ENCODE measurements at places on chromosomes 11 and 22.

GRCh38 chr22:33073989-33074418, 15.8 kb upstream of the SYN3 start:
- no peak for DNase-seq

GRCh38 chr11:64226507-64227051, 505 bp downstream of the NUDT22 start:
- no peak for DNase-seq

DNA sequence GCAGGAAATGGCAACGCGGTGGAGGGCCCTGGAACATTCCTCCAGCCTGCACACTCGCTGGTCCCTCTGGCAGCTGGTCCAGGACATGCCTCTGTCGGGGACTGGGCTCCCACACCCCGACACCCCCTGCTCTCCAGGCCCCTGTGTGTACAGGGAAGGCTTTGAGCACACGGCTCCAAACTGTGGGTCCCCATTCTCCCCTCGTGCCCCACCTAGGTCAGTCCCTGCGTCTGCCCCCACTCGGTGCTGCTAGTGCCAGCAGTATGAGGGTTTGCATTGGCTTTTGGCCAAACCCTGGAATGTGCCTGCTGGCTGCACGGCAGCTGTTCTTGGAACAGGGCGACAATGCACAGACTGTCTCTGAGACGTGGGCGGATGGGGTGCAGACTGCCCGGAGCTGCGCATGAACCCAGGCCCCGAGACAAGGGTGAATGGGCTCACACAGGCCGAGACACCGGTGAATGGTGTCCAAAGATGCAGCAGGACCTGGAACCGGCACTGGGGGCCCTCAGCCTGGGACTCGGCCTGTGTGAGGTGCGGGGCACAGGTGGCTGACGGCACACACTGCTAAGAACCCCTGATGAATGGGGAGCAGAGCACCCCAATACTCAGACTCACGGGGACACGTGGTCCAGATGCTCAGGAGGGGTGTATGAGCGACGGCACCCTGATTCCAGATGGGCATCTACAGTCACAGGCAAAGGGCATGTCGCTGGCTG, 7.5 kb upstream of the SYT8 start:
- peak; percentile 37 for DNase-seq

DNA sequence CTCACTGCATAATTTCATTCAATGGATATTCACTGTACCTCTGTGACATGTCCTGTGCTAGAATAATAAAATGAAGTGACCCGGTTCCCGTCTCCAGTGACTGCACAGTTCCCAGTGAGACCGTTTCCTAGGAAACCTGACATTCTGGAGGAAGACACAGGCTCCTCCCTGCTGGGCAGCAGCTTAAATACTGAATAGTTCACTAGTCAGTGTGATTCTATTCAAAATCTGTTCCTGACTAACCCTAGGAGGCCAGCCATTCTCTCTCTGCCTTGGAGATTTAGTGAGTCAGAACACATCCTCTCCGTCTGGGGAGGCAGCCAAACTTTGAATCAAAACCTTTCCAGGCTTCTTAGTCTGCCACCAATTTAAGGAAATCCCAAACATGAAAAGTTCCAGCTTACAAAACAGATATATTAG, 11.3 kb downstream of the TRIM66 start:
- DNase-seq = peak; percentile 19

- DNase-seq = no peak
Observed at GRCh38 chr11:76835928-76836612, 24.6 kb upstream of the ACER3 start.

- DNase-seq = no peak
Observed at GRCh38 chr11:18254781-18255361, 6.4 kb upstream of the SAA2 start.

DNA sequence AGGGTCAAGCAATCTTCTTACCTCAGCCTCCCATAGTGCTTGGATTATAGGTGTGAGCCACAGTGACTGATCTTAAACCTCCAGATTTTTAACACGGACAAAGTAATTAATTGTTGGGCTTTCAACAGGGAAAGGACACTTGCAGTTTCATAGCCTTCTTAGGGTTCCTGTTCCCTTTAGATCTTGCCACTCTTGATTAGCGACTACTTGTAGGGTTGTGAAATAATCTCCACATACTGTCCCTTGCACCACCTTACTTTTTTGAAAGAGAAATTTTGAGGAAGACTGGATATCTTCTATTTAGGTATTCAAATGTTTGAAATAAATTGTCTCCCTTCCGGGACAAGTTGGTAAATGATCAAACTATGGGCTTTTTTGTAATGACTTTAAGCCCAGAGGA, 7.6 kb downstream of the MS4A4E start:
- no peak for DNase-seq
